Fibroblast of villous mesenchyme (primary cell): ENCODE measurements at places on chromosomes 6 and 20.

GRCh38 chr6:16712931-16713484, 48.3 kb downstream of the ATXN1 start:
- DNase-seq, result peak; percentile 96

- no peak for DNase-seq
Measured at GRCh38 chr20:34983089-34983820, 27.6 kb downstream of the MYH7B start.

- no peak for DNase-seq
Measured at GRCh38 chr20:19435821-19436220, 223.4 kb downstream of the SLC24A3 start.

DNA sequence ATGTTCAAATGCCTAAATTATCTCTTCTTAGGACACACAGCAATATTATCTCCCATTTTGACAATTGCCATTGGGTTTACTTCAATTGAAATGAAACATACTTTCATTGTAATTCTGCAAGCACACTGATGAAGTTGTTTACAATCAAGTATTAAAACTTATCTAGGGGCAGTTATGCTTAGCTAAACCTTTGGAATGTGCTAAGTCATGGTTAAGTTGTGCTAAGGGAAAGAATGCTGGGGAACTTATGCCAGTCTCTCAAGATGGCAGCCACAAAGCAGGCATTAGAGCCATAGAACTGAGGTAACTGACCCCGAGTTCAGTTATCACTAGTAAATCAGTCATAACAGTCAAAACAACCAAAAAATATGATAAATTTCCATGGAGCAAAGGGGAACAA, 59.1 kb upstream of the NT5E start:
- DNase-seq, result peak; percentile 72

- DNase-seq, result no peak
Measured at GRCh38 chr20:25532971-25533391, 52.4 kb downstream of the NINL start.

DNA sequence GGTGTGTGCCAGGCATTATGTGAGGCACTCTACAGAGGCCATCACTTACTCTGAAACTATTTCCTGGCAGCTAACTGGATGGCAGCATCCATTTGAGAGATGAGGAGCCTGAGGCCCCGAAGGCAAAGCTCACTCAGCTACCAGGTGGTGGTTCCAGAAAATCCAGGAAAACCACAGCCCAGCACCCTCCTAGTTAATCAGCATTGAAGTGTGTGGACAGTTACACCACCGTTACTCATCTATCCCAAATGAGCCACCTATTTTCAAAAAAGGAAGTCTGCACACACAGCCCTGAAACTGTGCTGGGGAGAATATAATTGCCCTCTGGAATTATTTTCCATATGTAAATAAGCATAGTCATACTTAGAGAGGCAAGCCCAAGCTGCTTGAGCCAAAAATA, 67.4 kb downstream of the CNBD2 start:
- DNase-seq, result no peak

DNA sequence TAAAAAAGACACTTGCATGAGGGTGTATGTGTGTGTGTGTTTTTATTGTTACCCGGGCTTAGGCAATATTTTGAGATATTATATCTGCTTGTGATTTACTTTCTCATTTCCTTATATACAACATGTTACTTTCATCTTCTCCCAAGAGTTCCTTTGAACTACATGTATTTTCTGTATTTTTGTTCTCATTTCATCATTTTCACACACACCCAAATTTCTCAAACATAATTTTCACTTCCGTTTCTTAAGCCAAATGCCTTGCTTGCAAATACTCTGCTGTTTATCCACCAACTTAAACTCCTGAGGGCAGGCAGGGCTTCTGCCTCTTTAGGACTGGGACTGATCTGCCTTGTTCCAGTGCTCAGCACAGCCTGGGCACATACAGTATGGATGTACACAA, 69.3 kb upstream of the FYN start:
- no peak for DNase-seq

DNA sequence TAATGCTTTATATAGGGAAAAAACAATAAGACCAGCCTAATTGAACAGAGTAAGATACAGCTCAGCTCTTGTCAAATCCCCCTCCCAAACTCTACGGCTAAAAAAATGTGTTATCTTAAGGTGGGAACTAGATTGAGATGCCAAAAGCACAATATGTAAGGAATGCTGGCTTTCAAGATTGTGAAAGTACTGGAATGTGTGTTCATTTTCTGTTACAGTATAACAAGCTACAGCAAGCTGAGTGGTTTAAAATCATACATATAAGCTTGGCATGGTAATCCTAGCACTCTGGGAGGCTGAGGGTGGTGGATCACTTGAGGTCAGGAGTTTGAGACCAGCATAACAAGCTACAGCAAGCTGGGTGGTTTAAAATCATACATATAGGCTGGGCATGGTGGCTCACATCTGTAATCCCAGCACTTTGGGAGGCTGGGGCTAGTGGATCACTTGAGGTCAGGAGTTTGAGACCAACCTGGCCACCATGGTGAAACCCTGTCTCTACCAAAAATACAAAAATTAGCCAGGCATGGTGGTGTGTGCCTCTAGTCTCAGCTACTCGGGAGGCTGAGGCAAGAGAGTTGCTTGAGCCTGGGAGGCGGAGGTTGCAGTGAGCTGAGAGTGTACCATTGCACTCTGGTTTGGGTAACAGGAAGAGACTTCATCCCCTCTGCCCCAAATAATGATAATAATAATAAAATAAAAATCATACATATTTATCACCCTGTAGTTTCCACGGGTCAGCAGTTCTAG, 297.7 kb downstream of the DOK5 start:
- no peak for DNase-seq

DNA sequence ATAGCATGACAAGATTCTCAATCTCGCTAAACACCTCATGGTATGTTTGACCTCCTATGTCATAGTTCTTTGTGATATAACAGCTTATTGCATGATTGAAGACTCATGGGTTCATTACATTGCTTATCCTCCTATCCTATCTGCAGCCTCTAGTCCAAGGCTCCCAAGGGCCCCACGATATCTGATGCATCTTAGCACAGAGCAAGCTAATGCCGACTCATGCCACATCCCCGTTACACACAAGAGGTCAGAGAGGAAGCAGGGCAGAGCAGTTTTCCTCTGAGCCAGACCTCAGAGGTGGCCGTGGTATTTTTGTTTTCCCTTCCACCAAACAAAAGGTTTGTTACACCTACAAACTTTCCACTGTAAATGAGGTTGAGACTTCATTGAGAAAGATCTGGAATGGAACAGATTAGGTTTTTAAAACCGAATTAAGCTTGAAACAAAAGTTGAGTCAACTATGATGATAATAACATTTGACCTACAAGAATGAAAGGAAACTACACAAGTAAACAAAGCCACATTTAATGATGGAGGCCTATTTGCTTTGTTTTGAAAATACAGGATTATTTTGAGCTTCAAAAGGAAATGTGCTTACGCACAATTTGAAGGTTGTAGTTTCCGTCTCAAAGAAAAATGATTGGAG, 133.9 kb upstream of the MYLIP start:
- peak; percentile 76 for DNase-seq
